ENCODE measurements at places on chromosomes 16 and 17.

- peak; percentile 97 for DNase-seq
Measured at GRCh38 chr16:86554917-86555703, at the start of gene MTHFSD. MTHFSD (minus strand) TSS chr16:86555235; CDS start chr16:86555184, 51 bp downstream.

DNA sequence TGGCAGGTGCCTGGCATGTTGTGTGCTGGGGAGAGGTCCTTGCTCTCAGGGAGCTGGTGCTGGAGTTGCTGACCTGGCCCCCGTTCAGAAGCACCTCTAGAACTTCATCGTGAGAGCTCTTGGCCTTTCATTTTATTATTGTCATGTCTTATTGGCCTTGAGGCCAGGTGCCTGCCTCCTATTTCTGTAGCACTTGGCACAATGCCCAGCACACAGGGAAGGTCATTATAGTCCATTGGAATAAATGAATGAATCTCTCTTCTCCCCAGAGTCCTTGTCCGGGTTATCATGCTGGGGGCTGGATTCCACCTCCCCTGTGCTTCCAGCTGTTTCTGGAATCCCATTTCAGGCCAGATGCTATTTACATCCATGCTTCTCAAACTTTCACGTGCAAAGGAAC, 169.2 kb downstream of the HAPSTR1 start:
- DNase-seq, result peak; percentile 24

DNA sequence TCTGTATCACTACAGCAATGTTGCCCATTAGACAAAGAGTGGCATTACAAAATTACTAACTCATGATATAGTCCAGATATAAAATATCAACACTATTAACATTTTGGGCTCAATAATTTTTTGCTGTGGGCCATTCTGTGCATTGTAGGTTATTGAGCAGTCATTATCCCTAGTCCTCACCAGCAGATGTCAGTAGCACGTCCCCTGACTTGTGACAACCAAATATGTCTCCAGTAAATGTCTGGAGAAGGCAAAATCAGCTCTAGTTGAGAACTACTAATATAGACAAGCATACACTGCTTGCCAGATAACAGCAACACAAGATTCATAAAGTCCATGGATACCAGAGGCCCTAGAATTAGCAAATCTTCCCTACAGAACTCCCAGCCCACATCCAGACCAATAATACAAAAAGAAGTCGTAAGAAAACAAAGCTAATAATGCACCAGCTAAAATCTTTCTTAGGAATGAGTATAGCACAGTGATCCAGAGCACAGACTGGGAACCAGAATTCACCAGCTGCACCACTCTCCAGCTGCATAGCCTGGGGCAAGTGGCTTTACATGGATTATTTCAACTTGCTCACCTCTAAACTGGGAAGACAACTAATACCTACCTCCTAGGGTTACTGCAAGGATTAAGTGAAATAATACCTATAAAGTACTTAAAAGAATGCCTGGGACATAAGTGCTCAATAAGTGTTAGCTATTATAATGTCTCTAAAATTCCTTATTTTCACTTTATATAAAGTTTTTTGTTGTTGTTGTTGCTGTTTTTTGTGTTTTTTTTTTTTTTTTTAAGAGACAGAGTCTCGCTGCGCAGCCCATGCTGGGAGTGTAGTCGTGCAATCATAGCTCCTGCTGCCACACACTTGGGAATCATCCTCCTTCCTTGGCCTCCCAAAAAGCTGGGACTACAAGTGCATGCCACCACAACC, 23.7 kb downstream of the HELZ start:
- peak; percentile 46 for DNase-seq

DNA sequence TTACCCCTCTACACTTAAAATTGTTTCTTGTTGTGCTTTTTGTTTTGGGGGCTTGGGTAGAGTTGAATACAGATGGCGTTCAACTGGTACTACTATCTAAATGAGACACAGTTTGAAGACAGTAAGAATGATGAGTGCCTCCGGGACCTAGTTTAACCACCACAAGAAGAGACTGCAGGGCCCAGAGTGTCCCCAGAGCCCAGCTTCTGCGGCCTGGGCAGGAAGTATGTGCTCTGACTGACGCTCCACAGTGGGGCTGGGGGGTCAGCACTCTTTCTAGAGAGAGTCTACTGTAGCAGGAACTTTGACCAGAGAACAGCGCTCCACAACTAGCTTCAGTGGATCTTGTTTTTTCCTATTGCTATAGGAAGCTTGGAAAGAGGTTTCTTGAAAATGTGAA, 174.0 kb downstream of the VPS53 start:
- DNase-seq, result no peak
